ENCODE measurements at places on chromosomes 7 and 10.

GRCh38 chr7:158564663-158565035 is 23.0 kb downstream of the PTPRN2 start:
- no peak for DNase-seq

GRCh38 chr7:83873459-83873858 is 224.5 kb upstream of the SEMA3E start:
- DNase-seq = no peak

DNA sequence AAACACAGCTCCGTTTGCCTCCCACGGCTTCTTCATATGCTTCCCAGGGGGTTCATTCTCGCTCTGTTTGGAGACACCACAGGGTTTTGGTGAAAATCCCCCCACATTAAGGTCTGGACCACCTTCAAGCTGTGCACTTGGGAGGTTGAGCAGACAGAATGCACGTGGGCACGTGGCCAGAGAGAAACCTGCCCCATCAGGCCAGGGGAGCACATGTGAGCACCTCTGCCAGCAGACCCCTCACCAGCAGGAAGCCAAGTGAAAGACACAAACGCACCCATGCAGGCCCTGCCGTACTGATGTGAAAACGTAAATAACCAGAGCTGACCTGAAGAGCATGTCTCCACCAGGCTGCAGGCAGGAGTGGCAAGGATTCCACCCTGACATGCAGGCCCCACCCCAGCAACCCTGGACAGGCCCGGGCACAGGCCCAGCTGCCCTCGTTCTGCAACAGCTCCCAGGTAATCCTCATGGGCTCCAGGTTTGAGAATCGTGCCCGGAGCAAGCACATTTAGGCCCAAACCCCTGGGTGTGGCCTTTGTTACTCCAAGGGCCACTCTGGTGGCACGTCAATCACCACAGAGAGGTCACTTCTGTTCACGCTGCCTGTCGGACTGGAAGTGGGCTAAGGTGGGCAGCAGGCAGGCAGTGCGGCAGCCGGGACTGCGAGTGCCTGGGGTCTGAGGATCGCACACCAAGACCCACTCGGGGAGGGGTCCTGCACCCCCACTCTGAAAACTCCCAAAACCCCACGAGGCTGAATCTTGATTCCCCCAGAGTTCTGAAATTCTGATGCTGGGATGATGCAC is 184.4 kb downstream of the PTPRN2 start:
- no peak for DNase-seq

- DNase-seq = no peak
These were observed 237.1 kb upstream of the NRP1 start for GRCh38 chr10:33571616-33572015.

DNA sequence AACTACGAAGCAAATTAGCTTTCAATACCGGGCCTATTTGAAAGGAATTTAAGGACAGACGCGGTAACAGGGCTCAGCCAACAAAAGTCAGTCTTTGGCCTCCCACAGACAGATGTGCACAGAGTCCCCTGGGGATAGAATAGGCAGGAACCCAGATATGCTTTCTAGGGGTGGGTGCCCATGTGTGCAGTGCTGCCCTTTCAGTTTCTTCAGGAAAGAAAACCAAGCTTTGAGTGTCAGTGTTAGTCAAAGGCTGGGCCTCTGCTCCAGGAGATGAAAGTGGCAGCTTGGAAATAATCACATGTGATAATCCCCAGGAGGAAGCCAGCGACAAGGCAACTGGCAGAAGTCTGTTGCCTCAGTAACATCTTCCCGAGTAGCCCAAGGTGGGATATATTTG is 43.8 kb upstream of the CSTF2T start:
- no peak for DNase-seq

DNA sequence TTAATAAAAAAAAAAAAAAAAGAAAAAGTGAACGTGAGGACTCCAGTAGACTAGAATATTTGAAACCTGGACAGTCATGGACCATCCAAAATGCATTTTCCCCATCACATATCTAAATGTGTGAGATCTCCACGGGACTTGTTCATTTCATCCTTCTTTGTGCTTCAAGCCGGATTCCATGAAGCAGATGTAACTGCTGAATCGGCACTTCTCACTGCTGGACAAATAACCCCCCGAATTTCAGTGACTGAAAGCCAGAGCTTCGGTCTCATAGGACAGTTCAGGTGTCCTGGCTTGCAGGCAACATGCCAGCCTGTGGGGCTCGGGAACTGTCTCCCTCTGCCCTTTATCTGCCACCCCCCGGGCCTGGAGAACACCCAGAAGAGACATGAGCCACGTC is 33.3 kb downstream of the RNF32 start:
- DNase-seq = no peak

DNA sequence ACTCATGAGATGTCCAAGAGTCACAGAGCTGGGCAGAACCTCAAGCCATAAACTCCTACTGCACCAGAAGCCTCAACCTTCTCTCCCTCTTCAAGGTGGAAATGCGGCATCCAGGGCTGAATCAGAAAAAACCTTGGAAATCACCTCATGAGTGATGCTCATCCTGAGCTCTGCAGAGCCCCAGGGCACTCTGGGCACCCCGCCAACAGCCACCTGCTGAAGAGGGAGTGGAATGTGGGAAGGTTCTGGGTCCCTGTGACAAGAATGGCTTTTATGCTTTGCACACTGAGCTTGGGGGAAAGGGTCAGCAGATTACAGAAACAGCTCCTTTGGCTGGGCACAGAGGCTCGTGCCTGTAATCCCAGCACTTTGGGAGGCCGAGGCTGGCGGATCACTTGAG is 18.8 kb downstream of the NUDT1 start:
- DNase-seq = no peak

DNA sequence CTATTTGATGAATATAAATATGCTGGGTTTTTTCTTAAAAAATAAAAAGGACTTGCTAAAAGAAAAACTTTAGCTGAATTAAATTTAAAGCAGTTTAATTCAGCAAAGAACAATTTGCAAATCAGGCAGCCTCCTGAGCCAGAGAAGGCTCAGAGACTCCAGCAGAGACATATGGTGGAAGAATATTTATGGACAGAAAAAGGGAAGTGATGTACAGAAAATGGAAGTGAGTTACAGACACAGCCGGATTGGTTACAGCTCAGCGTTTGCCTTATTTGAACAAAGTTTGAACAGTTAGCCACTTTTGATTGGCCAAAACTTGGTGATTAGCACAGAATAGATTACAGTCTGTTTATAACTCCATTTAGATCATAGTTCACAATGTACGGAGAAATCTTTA is 110.3 kb downstream of the GAD2 start:
- no peak for DNase-seq

GRCh38 chr7:92403760-92404074 is 43.6 kb upstream of the GATAD1 start:
- DNase-seq = no peak

DNA sequence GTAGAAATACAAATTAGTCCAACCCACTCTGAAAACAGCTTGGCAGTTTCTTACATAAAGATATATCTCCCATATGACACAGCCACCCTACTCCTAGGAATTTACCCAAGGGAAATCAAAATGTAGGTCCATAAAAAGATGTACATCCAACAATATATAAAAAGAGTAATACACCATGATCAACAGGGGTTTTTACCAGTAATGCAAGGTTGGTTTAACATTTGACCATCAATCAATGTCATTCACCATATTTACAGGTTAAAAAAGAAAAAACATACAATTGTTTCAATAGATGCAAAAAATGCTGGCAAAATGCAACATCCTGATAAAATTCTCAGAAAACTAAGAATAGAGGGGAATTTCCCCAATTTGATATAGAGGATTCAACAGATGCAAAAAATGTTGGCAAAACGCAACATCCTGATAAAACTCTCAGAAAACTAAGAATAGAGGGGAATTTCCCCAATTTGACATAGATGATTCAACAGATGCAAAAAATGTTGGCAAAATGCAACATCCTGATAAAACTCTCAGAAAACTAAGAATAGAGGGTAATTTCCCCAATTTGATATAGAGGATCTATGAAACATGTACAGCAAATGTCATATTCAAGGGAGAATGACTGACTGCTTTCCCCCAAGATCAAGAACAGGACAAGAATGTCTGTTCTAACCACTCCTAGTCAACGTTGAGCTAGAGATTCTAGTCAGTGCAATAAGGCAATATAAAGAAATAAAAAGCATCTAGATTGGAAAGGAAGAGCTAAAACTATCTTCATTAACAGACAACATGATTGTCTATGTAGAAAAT is 13.7 kb downstream of the ADAP1 start:
- no peak for DNase-seq

DNA sequence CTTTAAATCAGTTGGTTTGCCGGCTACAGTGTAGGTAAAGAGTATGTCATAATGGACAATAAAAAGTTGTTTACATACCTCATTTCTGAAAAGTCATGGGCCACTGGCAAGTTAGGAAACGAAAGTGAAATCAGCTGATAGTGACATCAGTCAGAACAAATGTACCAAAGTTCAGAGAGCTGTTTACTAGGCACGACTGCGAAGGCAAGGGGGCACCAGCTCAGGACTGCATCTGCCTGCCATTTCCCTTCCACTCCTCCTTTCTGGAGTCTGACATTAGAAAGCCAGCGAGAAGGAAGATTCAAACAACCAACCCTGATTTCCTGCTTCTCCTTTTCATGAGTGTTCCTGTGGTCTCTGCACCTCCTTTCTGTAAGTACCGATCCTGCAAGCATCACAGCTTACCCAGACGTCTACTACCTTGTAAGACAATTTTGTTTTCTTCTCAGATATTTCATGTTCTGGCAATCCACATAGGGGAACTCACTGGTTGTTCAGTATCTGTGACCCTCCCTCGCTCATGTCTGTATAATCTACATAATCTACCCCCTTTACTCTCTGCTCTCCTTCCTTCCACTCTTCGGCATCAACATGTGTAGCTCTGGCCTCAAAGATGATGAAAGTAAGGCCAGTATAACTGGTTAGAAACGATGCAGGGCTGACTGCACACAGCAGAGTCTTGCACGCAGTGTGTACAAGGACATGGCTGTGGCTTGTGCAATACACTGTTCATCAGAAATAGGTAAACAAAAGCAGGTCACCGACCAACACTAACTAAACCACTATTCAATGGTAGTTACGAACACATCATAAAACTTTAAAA is at the start of gene TMEM140:
TSS of gene TMEM140 (plus strand) at position 174 of the 823 bp plus-strand sequence. CDS start 16,370 bp downstream, outside the sequence.
- DNase-seq = peak; percentile 50
